Immature natural killer cell (primary cell): ENCODE measurements at places on chromosomes 4 and X. TPM values are rescaled to one million over a fixed set of nuclear protein-coding genes. Genes with fewer than 3 reads are reported as not detected.

GRCh38 chr4:181432335-181432734 is 810.9 kb upstream of the TENM3 start:
- DNase-seq, result no peak

GRCh38 chr4:119209077-119209476 is 3.4 kb upstream of the USP53 start:
- no peak for DNase-seq

GRCh38 chr4:20337261-20337664 is 85.6 kb downstream of the SLIT2 start:
- no peak for DNase-seq

GRCh38 chrX:78753571-78753970 is 6.1 kb downstream of the LPAR4 start:
- no peak for DNase-seq

DNA sequence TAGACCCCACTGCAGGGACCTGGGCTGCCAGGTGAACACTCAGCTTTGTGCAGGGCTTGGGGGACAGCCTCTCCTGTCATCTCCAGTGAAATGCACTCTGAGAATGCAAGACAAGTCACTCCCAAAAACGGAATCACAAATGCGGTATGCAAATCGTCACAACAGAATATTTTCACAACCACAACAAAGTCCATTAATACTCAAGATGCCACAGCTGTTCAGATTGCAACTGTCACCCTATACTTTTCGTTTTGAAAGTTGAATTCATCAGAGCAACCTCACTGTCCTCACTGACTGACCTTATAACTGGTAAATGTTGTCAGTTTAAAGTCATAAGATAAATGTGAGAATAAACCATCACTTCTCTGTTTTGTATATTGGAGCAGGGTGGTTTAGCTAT is 16.6 kb downstream of the JAKMIP1 start:
- no peak for DNase-seq

DNA sequence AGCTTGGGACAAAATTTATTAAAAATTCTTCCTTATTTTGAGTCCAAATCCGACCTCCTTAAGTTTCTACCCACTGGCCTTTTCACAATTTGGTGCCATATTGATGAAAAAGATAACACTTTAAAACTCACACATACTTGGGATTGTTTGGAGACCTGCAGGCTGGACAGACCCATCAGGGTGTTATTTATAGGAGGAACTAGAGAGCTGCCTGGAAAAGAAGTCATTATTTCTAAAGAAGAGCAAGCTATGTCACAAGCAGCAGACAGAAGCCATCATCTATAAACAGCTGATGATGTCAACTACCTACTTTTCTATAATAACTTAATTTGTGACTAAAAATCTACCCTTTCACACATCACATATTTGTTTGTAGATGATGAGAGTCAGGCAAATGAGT is 56.2 kb downstream of the COX18 start:
- no peak for DNase-seq

- no peak for DNase-seq
Measured at GRCh38 chrX:49276671-49277534, 7.3 kb downstream of the PPP1R3F start.

DNA sequence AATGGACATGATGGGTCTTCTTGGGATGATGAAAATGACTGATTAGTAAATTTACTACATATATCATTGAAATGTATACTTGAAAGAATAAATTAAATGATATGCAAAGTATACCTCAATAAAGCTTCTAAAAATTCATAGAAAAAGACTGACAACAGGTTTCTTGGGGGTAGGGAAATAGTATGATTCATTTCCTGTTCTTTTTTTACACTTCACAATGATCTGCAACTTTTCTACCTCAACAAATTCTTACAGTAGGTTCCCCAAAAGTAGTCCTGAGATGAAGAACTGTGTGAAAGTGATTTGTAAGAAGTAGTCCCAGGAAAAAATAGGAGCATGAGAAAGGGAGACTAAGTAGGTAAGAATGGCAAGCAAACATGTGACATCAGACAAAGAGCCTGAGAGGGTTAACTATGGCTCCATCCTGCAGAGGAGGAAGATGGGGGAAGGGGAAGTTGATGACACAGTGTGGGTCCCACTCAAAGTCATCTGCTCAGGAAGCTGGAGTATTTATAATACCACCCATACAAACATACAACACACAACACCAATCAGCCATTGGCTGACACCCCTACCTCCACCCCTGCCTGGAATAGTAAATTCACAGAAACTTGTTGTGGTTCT is 73.9 kb downstream of the ARHGAP6 start:
- DNase-seq, result no peak

GRCh38 chr4:144861471-144861870 is 215.5 kb downstream of the HHIP start:
- no peak for DNase-seq

GRCh38 chr4:13541176-13541604 is 3.1 kb downstream of the NKX3-2 start:
- no peak for DNase-seq

DNA sequence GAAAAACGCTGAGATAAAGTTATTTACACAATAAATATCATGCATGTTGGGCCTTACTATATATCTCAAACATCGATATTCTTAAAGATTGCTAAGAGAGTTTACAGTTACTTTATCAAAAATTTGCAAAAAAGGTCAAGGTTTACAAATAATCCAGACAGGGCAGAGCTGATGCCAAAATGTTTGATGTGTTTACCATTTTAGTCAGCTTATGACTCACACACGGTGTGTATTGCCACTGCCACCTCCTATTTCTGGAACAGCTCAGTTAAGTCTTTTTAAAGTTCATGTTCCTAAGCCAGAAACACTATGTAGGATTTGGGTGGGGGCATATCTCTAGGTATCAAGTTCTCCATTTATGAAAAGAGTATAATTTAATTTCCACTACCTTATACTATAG is 580.6 kb downstream of the INPP4B start:
- no peak for DNase-seq

DNA sequence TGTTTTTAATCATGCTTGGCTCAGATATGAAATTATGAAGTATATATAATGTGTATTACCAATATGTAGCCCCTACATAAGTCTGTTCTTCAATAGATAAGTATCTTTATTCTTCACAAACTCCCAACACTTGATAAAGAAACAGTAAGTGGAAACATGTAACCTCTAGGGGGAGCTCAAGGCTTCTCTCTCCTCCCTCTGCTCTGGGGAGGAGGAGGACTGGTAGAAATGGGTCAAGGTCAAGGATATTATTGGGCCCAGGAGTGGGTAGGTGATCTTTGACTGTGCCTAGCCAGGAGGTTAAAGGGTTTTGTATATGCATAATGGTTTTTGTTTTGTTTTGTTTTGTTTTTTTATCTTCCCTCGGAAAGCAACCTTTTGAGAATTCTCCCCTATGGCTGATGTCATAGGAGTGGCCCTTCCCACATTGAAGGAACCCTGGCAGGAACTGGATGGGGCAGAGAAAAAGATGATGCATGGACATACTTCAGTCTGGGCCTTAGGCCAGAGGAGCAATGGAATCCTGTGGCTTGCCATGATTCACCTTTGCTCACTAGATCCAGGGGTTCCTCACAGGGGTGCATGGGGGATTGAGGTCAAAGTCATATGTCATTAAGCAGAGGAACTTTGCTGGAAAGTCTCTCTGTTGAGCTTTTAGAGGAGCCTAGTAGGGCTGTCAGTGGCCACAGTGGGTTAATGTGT is 460.3 kb downstream of the MID1IP1 start:
- peak; percentile 13 for DNase-seq

GRCh38 chr4:125787707-125788106 is 473.0 kb downstream of the FAT4 start:
- DNase-seq, result no peak

The PCSK1N gene
- 0.20 TPM for polyA plus RNA-seq

The DMP1 gene
- not detected for polyA plus RNA-seq

The LEF1 gene
- 29.7 TPM for polyA plus RNA-seq

The EGFL6 gene
- polyA plus RNA-seq, result not detected

The SSX2B gene
- polyA plus RNA-seq, result not detected
